ENCODE measurements at places on chromosomes 2 and 18.

DNA sequence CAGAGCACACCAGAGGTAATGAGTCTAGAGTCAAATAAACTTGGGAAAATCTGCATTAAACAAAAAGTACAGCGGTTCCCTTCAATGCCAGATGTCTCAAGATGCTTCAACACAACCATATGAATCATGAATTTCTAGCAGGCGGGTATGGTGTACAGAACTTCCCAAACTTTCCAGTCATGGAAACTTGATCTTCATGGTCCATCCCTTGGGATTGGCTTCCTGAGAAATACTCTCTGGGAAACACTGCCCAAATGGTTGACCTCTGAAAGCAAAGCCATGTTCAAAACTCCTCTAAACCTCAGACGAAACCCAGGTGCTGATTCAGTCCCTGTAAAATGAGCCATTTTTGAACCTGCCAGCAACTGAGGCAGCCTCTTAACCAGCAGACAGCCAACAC is 16.4 kb upstream of the TMEM247 start:
- no peaks in the 10 kb centered on the region for H3K27me3 ChIP-seq
- no peak overlapping the region for H3K27ac ChIP-seq
- no peak overlapping the region for H3K4me3 ChIP-seq

DNA sequence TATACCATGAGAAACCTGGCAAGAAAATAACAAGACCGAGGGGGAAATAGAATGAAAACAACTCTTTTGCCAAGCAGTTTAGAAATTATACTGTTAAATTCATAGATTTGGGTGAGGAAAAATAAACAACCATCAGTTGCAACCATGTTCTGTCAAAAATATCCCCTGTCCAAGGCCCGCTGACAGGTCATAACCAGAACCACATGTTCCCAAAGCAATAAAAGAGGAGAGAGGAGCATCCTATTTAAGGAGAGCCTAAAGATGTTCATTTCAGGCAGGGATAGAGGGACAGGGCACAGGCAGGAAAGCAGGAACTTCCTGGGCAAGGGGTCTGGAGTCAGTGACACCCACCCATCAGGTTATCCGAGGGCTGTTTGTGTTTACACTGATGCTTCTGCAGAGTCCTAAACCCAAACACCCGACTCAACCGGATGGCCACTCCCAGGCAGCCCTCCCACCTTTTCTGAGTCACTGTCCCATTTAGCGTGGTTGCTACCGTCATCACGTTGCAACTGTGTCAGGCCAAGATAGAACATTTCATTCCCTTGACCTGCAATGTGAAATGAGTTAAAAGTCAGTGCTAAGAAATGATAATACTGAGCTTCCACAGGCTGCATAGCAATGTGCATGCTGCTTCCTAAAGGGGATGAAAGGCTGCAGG is 468.3 kb upstream of the RAB12 start:
- no peak for DNase-seq
- no peaks in the 10 kb centered on the region for H3K27me3 ChIP-seq
- H3K27ac ChIP-seq, result no peak overlapping the region
- no peak overlapping the region for H3K4me3 ChIP-seq
- no peaks in the 10 kb centered on the region for H3K4me1 ChIP-seq

DNA sequence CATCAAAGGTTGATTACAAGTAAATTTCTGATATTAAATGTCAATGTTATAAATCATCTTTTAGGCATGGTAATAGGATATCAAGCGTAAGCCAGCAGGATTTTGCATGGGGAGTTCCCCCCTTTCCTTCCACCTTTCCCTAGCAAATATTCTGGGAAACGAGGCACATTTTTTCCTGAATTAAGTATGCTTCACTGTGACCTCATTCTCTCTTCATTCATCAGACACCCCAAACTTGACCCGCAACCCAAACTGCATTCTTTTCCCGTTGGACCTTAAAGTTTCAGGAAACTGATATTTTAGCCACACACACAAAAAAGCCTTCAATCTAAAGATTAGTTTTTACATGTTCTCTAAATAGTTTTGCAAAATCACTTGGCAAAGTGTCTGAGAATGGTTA is 214.5 kb upstream of the CTAGE1 start:
- no peaks in the 10 kb centered on the region for H3K36me3 ChIP-seq
- DNase-seq, result no peak
- no peak overlapping the region for H3K27ac ChIP-seq
- H3K4me3 ChIP-seq, result no peak overlapping the region

DNA sequence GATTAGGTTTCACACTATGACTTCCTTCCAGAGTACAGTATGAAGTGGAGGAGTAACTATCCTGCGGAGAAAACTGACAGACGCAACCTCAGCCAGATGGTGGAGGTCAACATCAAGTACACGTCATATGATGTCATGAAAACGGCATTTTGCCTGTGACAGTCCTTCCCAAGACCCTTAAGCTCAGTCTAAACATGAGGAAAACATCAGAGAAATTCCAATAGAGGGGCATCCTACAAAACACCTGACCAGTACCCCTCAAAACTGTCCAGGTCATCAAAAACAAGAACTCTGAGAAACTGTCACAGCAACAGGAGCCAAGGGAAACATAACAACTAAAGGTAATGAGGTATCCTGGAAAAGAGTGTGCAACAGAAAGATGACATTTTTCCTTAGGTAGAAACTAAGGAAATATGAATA is 1.7 kb downstream of the RNU4ATAC start:
- peaks cover 66% of the 10 kb centered on the region for H3K4me1 ChIP-seq
- H3K27ac ChIP-seq, result no peak overlapping the region
- H3K36me3 ChIP-seq, result no peaks in the 10 kb centered on the region
- no peak overlapping the region for H3K4me3 ChIP-seq
- no peak for DNase-seq

DNA sequence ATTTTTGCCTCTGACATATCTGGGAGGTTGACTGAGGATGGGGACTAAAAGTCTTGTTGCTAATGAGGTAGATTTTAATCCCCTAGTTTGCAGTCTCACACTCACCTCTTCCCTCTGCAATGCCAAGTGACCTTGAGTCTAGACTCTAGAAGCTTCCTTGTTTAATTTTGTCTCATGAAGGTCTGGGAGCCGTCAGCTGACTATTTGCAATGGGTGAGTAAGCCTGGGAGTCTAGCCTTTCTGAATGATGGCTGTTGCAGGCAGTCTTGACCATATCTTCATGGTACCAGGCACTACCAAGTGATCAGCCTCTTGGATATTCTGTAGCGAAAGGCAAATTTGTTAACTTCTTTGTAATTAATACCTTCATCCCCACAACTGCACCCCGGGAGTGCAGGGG is 61.2 kb downstream of the ARHGAP15 start:
- DNase-seq, result no peak
- no peaks in the 10 kb centered on the region for H3K4me1 ChIP-seq
- H3K36me3 ChIP-seq, result no peaks in the 10 kb centered on the region
- H3K4me3 ChIP-seq, result no peak overlapping the region

DNA sequence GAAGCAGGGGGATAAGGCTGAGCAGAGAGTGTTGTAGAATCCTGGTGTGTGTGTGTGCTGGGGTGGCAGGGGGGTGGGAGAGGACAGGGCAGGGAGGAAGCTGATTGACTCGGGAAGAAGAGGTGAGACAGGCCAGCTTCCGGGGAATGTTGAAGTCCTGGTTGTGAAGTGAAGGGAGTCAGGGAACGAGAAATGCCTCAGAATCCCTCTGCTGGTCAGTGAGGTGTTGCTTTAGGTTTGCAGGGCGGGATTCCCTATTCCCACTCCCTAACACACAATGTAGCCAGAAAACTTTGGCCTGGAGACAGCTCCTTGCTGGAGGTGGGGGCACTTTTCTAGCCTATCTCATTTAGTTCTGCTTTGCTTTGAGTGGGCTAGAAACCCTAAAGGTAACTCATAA is 265.1 kb downstream of the HAUS1 start:
- H3K36me3 ChIP-seq, result no peaks in the 10 kb centered on the region
- no peaks in the 10 kb centered on the region for H3K27me3 ChIP-seq
- no peak overlapping the region for H3K27ac ChIP-seq
- no peak for DNase-seq

- no peaks in the 10 kb centered on the region for H3K36me3 ChIP-seq
- H3K27me3 ChIP-seq, result no peaks in the 10 kb centered on the region
- peaks cover 18% of the 10 kb centered on the region for H3K4me1 ChIP-seq
- no peak overlapping the region for H3K4me3 ChIP-seq
- no peak for DNase-seq
Observed at GRCh38 chr2:96923810-96924774, 54.2 kb upstream of the SEMA4C start.

GRCh38 chr2:45871541-45871940 is 220.1 kb downstream of the PRKCE start:
- no peaks in the 10 kb centered on the region for H3K36me3 ChIP-seq
- H3K27ac ChIP-seq, result no peak overlapping the region
- DNase-seq, result no peak
- peaks cover 18% of the 10 kb centered on the region for H3K4me1 ChIP-seq
- H3K4me3 ChIP-seq, result no peak overlapping the region
- no peaks in the 10 kb centered on the region for H3K27me3 ChIP-seq

DNA sequence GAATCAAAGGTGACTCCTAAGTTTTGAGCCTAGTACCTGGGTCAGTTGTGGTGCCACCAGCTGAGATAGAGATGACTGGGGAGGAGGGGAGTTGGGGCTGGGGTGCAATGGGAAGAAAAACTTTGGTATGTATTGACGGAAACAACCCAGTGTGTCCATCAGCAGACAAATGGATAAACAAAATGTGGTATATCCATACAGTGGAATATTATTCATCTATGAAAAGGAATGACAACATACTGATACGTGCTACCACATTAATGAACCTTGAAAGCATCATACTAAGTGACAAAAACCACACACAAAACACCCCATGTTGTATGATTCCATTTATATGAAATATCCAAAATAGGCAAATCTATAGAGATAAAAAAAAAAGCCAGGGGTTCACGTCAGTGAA is 41.1 kb upstream of the GPR155 start:
- no peak for DNase-seq
- H3K27me3 ChIP-seq, result no peaks in the 10 kb centered on the region
- H3K27ac ChIP-seq, result no peak overlapping the region
- no peaks in the 10 kb centered on the region for H3K36me3 ChIP-seq
- H3K4me3 ChIP-seq, result no peak overlapping the region
- no peaks in the 10 kb centered on the region for H3K4me1 ChIP-seq

- no peaks in the 10 kb centered on the region for H3K36me3 ChIP-seq
- H3K27ac ChIP-seq, result peak overlapping the region; percentile 78
- no peak for DNase-seq
- peaks cover 12% of the 10 kb centered on the region for H3K4me1 ChIP-seq
- H3K27me3 ChIP-seq, result no peaks in the 10 kb centered on the region
Observed at GRCh38 chr2:46163804-46164528, 133.2 kb upstream of the EPAS1 start.

DNA sequence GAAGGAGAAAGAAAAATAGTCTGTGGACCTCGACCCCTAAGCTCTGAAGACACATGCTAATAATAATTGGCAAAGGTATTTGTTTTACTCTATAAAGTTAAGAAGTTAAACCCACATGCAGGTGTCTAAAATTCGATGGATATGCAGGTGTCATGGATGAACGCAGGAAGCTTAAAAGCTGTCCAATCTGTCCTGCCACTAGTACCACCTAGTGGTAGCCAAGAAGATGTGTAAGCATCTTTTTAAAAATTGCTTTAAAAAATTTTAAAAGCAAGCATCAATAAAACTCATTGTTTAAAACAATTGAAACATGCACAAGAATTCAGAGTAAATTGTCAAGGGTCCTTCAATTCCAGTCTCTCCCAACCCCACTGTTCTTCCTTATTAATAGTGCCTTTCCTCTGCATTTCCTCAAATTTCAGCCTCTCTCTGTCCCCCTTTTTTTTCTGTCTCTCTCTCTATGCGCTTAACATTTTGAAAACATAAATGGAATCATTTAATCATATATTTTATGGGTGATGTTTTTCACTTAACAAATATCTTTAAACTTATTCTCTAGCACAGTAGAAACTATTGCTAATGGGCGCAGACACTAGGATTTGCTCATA is 30.6 kb upstream of the PPP3R1 start:
- no peaks in the 10 kb centered on the region for H3K36me3 ChIP-seq
- H3K4me1 ChIP-seq, result peaks cover 80% of the 10 kb centered on the region
- DNase-seq, result no peak
- no peak overlapping the region for H3K27ac ChIP-seq
- H3K4me3 ChIP-seq, result no peak overlapping the region

- no peak overlapping the region for H3K27ac ChIP-seq
- H3K4me1 ChIP-seq, result no peaks in the 10 kb centered on the region
- H3K4me3 ChIP-seq, result no peak overlapping the region
- H3K36me3 ChIP-seq, result no peaks in the 10 kb centered on the region
- no peaks in the 10 kb centered on the region for H3K27me3 ChIP-seq
- DNase-seq, result no peak
Observed at GRCh38 chr2:74691929-74692328, 37.9 kb downstream of the SEMA4F start.

GRCh38 chr18:34085140-34085739 is 139.5 kb downstream of the NOL4 start:
- no peak overlapping the region for H3K27ac ChIP-seq
- H3K4me3 ChIP-seq, result no peak overlapping the region
- H3K4me1 ChIP-seq, result no peaks in the 10 kb centered on the region
- no peaks in the 10 kb centered on the region for H3K36me3 ChIP-seq
- no peaks in the 10 kb centered on the region for H3K27me3 ChIP-seq

DNA sequence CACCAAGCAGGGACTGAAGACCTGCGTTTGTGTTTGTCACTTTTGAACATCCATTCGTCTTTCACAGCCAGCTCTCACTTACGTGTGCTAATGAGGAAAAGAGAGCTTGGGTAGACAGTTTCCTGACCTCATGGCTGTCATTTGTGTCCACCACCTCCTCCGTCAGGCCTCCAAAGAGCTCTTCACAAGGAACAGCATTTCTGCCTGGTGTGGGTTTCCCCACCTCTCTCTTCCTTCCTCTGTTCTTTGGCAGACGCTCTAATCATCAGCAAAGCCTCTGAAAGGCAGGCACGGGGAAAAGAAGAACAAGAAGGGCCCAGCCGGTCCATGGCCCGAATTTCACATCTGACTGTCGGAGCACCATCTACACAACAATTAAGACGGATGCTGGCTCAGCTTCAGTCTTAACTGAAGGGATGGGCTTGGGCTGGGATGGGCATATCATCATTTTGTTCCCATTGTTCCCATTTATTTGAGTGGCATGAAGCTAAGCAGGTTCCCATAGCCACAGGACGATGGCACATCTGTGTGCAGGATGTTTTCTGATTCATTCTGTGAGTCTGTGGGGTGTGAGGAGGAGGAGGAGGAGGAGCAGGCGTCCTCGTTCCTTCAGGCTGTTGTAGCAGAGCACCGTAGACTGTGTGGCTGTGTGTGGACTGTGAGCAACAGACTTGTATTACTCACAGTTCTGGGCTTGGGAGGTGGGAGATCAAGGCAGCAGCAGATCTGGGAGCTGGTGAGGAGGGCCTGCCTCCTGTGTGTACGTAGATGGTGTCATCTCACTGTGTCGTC is 66.4 kb downstream of the TSHZ1 start:
- no peak overlapping the region for H3K27ac ChIP-seq
- H3K27me3 ChIP-seq, result no peaks in the 10 kb centered on the region
- H3K4me3 ChIP-seq, result no peak overlapping the region
- H3K36me3 ChIP-seq, result no peaks in the 10 kb centered on the region
- no peaks in the 10 kb centered on the region for H3K4me1 ChIP-seq
- DNase-seq, result no peak

GRCh38 chr18:35573531-35573930 is 8.0 kb upstream of the GALNT1 start:
- H3K27me3 ChIP-seq, result no peaks in the 10 kb centered on the region
- no peaks in the 10 kb centered on the region for H3K36me3 ChIP-seq
- H3K4me3 ChIP-seq, result no peak overlapping the region
- no peaks in the 10 kb centered on the region for H3K4me1 ChIP-seq
- DNase-seq, result no peak

- no peaks in the 10 kb centered on the region for H3K36me3 ChIP-seq
- H3K4me3 ChIP-seq, result no peak overlapping the region
- DNase-seq, result no peak
- H3K4me1 ChIP-seq, result no peaks in the 10 kb centered on the region
Observed at GRCh38 chr2:26989156-26989555, 18.7 kb downstream of the MAPRE3 start.

- H3K36me3 ChIP-seq, result peaks cover 3% of the 10 kb centered on the region
- peaks cover 38% of the 10 kb centered on the region for H3K4me1 ChIP-seq
- no peak overlapping the region for H3K4me3 ChIP-seq
- H3K27me3 ChIP-seq, result no peaks in the 10 kb centered on the region
Observed at GRCh38 chr18:75068682-75069435, 140.1 kb downstream of the PTGR3 start.

Measured in esophagus squamous epithelium (tissue), 5 donors.